Motor neuron (in vitro differentiated cells): ENCODE measurements at places on chromosomes 1 and 21.

DNA sequence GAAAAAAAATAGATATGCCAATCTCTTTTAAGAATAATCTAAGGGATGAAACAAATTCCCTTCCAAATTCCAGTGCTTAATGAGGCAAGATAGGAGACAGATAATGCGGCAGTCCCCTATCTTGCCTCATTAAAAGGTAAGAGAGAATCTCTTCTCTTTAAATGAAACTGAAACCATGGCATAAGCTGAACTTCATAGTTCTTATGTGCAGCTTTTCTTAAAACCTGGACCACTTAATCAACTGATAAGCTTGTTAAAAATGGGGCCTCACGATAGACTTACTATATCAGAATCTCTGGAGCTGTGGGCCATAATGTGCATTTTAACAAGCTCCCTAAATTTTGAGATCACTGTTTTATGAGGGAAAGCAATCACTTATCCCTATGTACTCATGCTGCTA is 79.2 kb downstream of the NIBAN1 start:
- ATAC-seq: no peak

- no peak for ATAC-seq
Measured at GRCh38 chr1:2376931-2377672, 14.3 kb downstream of the MORN1 start.

GRCh38 chr1:245860657-245861544 is 646.2 kb downstream of the SMYD3 start:
- peak; percentile 26 for ATAC-seq

- ATAC-seq: no peak
Measured at GRCh38 chr21:42421018-42421793, 17.5 kb downstream of the UBASH3A start.

DNA sequence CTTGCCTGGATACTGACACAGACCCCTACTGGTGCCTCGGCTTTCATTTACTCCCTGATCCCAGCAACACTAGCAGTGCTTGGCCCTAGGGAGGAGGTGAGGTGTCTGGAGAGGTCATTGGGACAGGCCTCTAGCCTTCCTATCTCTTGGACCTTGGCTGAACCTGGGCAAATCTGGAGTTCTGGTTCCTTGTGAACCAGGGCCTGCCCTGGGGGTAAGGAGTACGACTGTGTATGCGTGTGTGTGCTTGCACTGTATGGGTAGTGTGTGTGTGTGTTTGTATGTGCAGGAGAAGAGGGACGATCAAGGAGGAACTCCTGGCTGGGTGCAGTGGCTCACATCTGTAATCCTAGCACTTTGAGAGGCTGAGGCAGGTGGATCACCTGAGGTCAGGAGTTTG is 252.7 kb upstream of the CSF3R start:
- no peak for ATAC-seq

GRCh38 chr1:94245747-94246438 is 8.5 kb upstream of the ARHGAP29 start:
- ATAC-seq: no peak

DNA sequence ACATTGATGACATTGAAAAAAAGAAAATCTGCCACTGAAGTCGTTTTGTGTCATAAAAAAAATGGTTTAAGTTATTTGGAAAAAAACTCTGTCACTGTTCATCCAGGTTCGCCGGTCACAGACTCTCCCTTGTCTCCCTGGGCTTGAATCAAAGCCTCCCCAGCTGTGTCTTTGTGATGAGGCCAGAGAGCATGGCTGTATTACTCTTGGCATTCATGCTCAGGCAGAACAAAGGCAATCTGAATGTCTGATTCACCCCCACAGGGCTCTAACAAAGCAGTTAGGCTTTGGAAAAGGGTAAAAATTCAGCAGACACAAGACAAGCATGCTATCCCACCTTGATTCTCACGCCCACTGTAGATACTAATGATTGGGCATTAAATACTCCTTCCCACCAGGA is 304.3 kb upstream of the PLD5 start:
- peak; percentile 77 for ATAC-seq

GRCh38 chr21:34965200-34966174 is 83.6 kb downstream of the RUNX1 start:
- ATAC-seq: no peak

GRCh38 chr1:53293123-53293522 is 34.7 kb downstream of the LRP8 start:
- ATAC-seq: no peak

GRCh38 chr1:206442101-206442500 is 28.2 kb upstream of the IKBKE start:
- no peak for ATAC-seq

- peak; percentile 77 for ATAC-seq
Measured at GRCh38 chr1:228059634-228060457, 22.7 kb upstream of the ARF1 start.

DNA sequence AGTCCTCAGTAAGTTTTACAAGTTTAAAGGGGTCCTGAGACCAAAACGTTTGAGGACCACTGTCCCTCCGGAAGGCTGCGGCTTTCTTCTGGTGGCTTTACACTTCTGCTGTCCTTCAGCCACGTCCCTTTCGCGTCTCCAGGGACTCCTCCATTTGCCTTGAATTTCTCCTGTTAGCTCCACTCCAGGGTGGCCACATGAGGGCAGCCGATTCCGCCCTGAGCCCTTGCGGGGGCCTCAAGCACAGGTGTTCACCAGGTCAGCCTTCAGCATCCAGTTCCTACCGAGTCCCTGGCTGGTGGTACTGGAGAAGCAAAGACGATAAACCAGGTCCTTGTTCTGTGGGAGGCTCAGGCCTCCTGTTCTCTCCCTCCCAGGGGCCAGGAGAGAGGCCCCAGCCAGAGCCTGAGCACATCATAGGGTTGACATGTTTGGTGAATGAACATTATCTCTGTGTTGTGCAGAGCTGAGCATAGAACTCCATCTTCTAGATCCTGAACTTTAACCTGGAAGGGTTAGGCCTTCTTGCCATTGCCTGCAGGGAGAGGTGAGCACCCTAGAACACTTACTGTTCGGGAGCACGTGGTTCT is 27.4 kb upstream of the COQ8A start:
- ATAC-seq: peak; percentile 57

- ATAC-seq: peak; percentile 85
Measured at GRCh38 chr1:18668046-18668445, 37.4 kb downstream of the PAX7 start.

GRCh38 chr1:34781844-34782391 is 904 bp downstream of the GJB3 start:
- ATAC-seq: no peak

GRCh38 chr21:25328736-25329135 is 278.5 kb downstream of the MRPL39 start:
- ATAC-seq: no peak
